ENCODE measurements at places on chromosomes 11 and 22.

DNA sequence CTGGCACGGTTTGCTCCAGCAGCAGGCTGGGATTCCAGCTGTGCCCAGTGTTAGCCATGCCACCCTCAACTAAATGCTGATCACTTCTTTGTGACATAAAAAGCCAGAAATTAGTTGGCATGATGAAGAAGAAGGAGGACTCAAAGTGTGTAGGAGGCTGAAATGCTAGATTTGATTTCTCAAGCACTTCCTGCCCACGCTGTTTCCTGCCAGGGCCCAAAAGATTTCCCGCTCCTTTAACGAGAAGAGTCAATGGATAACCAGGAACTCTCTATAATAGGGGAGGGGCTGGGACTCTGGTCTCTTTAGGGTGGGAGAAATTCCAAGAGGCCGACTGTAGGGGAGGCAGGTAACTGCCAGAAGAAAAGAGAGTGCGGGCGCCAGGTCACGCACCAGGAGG is 26.4 kb downstream of the APOL3 start:
- DNase-seq = peak; percentile 59

DNA sequence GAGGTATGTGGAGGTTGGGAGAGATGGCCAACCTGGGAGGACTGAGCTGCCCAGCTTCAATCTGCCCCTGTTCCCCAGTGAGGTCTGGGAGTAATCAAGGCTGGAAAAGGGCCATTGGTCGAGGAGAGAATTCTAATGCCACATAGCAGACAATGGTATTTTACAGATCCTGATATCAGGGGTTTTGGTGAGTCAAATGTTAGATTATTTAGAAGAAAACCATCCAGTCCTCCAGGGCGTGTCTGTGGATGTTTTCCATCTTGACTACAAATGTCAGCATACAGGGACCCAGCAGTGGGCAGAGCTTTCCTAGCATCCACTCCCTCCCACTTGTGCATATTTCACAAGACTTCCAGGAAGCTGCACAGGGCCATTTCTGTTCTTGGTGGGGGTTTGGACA is 107.9 kb downstream of the SCN3B start:
- no peak for DNase-seq

DNA sequence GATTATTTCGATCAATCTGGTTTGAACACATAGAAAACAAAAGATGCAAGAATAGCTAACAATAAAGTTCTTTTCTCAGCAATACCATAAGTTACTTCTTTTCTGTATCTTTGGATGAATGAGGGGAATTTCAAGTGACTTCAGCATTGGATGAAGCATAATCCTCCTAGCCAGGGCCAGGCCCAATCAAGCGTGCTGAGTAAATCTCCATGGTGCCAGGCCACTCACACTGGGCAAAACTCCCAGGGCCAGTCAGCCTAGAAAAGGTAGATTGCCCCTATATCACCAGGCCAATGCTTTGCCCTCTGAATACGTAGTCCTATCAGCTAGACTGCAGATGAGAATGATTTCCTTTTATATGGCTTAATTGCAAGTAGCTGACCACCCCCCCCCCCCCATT is 6.0 kb downstream of the CNTF start:
- DNase-seq = no peak

GRCh38 chr11:69546735-69547370 is 65.4 kb downstream of the LINC01488 start:
- no peak for DNase-seq

DNA sequence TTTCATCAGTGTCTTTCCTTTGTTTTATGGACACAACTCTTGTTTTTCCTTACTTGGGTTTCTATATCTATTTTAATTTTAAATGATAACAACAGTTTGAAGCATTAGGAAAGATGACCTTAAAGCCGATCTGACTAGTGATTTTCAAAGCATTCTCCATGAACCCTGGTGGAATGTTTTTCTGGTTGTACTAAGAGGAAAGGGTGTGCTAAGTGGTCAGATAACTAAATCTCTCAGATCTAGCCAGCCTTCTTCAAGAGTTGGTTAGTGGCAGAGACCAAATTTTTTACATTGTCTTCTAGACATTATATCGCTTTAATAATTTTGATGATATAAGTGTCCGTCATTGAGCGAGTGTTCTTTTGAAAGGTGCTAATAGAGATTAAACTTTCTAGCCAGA is 134.4 kb downstream of the METTL15 start:
- no peak for DNase-seq

DNA sequence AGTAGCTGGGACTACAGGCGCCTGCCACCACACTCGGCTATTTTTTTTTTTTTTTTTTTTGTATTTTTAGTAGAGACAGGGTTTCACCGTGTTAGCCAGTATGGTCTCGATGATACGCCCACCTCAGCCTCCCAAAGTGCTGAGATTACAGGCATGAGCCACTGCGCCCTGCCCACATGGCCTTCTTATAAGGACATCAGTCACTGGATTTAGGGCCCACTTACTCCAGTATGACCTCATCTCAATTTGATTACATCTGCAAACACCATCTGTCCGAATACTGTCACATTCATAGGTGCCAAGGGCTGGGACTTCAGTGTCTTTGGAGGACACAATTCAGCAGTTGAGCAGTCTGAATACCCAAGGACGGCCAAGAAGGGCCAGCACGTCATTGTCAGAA is 8.2 kb upstream of the PRR5 start:
- DNase-seq = peak; percentile 61

GRCh38 chr11:83156996-83157593 is at the start of gene PCF11:
Gene PCF11, plus strand, starts transcription at chr11:83157131. Its CDS starts 309 bp downstream, at chr11:83157440.
- DNase-seq = no peak

Measured in suppressor macrophage (primary cell).